DMS79 treated with DMSO at 0.1 percent for 48 hours (cell line): ENCODE measurements at places on chromosomes 4 and X.

- DNase-seq: no peak
Measured at GRCh38 chr4:188408244-188409030, 269.2 kb downstream of the TRIML1 start.

DNA sequence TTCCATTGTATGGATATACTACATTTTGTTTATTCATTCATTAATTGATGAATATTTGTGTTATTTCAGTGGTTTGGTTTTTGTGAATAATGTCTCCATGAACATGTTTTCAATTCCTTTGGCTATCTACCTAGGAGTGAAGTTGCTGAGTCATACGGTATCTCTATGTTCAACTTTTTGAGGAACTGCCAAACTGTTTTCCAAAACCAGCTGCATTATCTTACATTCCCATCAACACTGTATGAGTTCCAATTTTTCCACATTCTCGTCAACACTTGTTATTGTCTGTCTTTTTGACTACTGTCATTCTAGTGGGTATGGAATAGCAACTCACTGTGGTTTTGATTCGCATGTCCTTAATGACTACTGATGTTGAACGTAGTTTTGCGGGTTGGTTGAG, 388.6 kb upstream of the MAGEB2 start:
- DNase-seq: no peak

- DNase-seq: no peak
Measured at GRCh38 chr4:118842055-118842454, 6.1 kb upstream of the SEC24D start.

- DNase-seq: no peak
Measured at GRCh38 chr4:148828291-148828690, 386.1 kb upstream of the NR3C2 start.

DNA sequence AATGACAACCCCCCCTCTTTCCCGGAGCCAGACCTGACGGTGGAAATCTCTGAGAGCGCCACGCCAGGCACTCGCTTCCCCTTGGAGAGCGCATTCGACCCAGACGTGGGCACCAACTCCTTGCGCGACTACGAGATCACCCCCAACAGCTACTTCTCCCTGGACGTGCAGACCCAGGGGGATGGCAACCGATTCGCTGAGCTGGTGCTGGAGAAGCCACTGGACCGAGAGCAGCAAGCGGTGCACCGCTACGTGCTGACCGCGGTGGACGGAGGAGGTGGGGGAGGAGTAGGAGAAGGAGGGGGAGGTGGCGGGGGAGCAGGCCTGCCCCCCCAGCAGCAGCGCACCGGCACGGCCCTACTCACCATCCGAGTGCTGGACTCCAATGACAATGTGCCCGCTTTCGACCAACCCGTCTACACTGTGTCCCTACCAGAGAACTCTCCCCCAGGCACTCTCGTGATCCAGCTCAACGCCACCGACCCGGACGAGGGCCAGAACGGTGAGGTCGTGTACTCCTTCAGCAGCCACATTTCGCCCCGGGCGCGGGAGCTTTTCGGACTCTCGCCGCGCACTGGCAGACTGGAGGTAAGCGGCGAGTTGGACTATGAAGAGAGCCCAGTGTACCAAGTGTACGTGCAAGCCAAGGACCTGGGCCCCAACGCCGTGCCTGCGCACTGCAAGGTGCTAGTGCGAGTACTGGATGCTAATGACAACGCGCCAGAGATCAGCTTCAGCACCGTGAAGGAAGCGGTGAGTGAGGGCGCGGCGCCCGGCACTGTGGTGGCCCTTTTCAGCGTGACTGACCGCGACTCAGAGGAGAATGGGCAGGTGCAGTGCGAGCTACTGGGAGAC, 1.6 kb downstream of the PCDH10 start:
- DNase-seq: peak; percentile 21

- DNase-seq: no peak
Measured at GRCh38 chr4:154908168-154908567, 127.1 kb downstream of the RBM46 start.

DNA sequence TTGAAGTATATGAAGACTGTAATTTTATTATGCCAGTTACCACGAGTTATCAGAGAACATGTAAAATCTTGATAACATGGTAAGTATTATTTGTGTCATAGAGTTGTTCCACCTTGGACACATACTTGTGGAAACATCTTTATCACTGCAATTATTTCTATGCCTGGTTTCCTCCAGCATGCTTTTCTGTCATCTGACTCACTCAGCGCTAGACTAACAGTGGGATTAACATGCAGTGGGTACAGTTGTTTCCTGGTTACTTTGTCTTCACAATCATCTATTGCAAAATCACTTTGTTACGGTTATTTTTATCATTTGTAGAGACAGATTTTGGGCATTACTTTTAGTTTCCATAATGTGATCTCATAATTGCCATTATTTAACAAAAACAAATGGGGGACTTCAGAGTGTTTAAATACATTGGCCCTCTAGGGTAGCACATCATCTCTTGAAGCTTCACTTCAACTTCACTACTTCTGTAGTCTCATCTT, at the start of gene STATH:
STATH (plus strand) TSS at position 441 of the 491 bp plus-strand sequence. CDS start 2,472 bp downstream, outside the sequence.
- DNase-seq: no peak

DNA sequence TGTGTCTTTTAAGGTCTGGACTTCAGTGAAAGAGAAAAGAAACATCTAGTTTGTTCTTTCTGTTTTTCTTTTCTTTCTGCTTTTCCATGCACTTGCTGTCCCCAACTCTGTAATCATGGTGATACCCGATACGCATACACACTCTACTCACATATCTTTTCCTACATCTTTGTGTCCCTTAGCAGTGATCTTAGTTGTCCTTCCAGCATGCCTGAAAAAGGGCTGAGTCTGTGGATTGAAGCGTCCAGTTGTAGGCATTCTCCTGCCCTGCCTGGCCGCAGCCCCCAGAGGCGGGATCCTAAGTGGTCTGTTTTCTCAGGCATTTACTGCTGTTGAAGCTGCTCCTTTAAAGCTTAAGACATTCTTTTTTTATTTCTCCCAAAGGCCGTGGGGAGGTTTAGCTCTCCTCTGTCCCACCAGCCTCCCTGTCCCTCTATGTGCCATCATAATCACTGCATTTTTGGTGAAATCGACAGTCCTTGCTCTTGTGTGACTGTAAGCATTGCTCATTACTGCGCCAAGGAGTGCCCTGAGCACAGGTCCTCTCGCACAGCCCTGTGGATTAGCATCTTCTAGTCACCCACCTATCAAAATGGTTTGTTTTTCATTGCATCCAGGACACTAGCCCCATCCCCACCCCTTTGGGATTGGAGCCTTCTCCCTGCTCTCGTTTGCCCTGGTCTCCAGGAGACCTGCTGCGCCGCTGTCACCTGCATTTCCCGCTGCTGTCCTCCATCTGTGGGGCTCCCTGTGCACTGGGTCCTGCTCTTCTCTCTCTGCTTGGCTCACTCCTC, 4.4 kb downstream of the RGS12 start:
- DNase-seq: no peak

- no peak for DNase-seq
Measured at GRCh38 chr4:176755613-176756012, 37.1 kb downstream of the VEGFC start.

- no peak for DNase-seq
Measured at GRCh38 chr4:151822331-151822730, 61.5 kb upstream of the GATB start.

DNA sequence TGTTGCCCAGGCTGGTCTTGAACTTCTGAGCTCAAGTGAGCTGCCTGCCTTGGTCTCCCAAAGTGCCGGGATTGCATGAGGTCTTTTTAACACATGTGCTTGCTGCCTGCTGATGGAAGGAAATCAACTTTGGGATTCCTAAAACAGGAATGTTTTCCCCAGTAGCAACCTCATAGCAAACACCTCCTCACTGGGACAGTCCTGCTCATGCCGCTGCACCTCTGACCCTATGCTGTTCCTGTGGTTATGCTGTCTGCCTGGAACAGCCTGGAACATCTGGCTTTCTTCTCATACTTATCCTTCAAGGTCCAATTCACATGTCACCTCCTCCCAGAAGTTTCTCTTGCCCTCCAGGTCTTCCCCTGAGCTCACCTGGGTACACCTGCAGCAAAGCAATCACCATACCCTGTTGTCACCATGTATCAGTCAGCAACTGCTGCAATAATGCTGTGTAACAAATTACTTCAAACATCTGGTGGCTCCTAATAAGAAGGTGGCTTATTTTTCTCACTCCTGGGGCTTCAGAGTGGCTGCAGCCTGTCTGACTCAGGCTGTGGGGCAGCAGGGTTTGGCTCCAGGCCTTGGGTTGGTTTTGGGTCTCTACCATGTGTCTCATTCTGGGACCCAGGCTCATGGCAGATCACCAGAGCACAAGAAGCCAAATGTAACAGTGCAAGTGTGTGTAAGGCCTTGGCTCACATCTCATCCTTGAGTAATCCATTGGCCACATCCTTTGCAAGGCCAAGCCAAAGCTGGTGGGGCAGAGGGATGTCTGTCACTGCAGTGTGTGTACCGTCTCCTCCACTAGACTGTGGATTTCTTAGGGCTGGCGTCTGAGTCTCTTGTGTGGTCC, 59.4 kb upstream of the SORCS2 start:
- DNase-seq: no peak

GRCh38 chr4:23061431-23061830, 368.7 kb downstream of the GBA3 start:
- no peak for DNase-seq

GRCh38 chr4:130422261-130422660, 1326.3 kb downstream of the C4orf33 start:
- DNase-seq: no peak

GRCh38 chrX:87727620-87728019, 210.0 kb downstream of the KLHL4 start:
- DNase-seq: no peak

DNA sequence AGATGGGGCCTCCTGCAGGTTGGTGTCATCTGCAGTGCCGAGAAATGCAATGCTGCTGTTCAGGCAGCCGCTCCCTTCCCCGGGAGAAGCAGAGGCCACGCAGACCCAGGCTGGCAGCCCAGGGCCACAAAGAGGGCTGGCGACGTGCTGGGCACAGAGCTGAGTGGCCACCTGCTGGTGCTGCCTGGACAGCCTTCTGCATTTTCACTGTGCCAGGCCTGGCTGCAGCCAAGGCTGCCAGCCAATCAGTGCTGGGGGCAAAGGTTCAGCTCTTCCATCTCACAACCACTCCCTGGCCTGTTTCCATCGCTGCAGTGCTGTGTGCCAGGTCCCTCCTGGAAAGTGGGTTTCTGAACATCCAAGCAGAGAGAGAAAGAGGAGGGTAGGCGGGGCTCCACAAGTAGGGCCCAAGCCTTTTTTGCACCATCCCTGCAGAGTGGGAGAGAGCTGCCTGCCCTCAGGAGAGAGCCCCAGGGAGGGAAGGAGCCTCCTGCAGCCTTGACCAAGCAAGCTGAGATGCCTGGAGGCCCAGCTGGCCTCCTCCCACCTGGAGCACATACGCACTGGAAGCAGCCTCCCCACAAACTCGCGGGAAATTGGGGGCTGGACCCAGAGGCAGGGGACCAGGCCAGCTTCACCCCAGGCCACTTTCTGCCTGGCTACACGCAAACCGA, 20.1 kb downstream of the ADRA2C start:
- DNase-seq: peak; percentile 32

GRCh38 chr4:173319696-173320095, 14.5 kb downstream of the HMGB2 start:
- DNase-seq: no peak

DNA sequence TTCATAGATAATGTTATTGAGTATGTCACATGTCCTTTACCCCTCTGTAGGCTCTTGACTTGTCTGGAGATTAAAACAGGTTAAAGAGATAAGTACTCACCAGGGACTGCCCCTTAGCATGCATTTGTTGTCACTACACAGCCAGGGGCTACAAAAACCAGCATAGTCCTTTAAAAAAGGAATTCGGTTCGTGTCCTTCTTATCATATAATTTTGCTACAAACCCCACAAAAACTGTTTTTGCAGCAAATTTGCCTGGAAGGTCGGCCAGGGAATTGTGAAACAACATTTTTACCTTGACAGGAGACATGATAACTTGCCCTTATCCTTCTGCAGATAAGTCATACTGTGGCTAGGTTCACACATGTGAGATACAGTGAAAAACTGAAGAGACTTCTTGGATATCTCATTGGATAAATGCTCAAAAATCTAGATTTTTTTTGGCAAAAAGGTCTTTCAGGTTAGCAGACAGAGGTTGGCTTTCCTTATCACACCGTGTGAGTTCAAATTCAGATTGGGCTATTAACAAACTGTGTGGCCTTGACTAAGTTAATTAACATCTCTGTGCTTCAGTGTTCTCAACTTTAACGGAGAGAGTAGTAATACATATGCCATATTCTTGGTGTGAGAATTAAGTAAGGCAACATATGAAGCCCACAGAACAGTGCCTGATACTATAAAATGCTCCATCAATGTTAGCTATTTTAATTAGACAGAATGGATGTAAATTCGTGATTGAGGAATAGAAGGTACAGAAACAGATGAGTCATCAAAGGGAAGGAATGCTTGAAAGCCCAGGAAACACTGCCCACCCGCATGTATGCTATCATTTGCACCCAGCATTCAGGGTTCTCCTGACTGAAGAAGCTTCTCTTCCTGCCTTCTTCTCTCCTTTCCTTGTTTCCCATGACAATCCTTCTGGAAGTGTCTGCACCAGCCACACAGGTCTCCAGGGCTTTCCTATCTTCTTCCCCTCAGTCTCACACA, 30.0 kb downstream of the FAM9C start:
- no peak for DNase-seq

DNA sequence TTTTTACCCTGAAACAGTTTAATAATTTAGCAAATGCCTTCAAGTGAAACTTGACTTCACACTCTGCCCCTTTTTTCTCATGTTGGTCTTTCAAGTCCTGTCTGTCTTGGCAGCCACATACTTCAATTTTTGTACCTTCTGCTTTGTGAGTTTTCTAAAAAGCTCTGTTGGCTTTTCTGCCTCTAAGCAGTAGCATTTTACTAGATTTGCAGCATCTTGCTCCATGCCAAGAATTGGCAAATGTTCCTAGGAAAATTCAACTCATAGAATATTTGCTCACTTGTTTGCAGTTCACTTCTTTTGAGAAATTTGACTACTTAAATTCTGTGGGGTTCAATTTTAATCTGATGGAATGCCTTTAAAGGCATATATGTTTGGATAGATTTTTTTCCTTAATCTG, 59.2 kb downstream of the FAM47A start:
- DNase-seq: no peak

GRCh38 chrX:10171249-10171648, 14.5 kb downstream of the CLCN4 start:
- DNase-seq: no peak

DNA sequence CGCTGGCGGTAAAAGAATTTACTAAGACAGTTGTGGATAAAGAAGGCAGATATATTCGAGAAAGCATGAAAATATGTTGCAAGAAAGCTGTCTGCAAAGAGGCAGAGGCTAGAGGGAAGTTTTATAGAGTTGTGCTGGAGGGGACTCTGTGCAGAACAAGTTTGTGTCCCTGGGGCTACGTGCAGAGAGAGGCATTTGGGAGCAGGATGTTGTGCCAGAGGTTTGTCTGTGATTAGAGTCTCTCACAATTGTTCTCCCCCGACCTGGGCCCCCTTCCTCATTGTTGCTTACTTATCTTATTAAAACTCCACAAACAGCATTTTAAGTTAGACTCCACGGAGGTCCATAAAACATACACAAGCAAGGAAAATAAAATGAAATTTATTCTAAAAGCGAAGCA, 831.3 kb downstream of the NLGN4X start:
- DNase-seq: no peak

- peak; percentile 41 for DNase-seq
Measured at GRCh38 chr4:86497980-86498862, 95.9 kb upstream of the PTPN13 start.
